ENCODE measurements at places on chromosomes 1 and 21. TPM values are rescaled to one million over a fixed set of nuclear protein-coding genes. Genes with fewer than 3 reads are reported as not detected.

Gene ERICH3
- total RNA-seq: not detected

Gene ITGB2
- total RNA-seq: 3.0 TPM

Gene FCRL4
- not detected for total RNA-seq

Gene VTCN1
- not detected for total RNA-seq

Gene HSD3B2
- total RNA-seq: 1.2 TPM

Gene PDC
- total RNA-seq: not detected

Gene RPL5
- total RNA-seq: 446 TPM

Gene PAQR6
- 0.92 TPM for total RNA-seq

Gene LEFTY1
- total RNA-seq: not detected

Gene CACNA1E
- total RNA-seq: not detected

Gene PCP4L1
- total RNA-seq: not detected

Gene WNT2B
- 1.6 TPM for total RNA-seq

All from Panc1 (cell line).